Stimulated activated CD4-positive, alpha-beta T cell treated with anti-CD3 and anti-CD28 coated beads, Interleukin-1b, Interleukin-23, amount 100 ng/mL, for 24 hours (primary cell): ENCODE measurements at places on chromosomes 1 and 21.

GRCh38 chr1:30188999-30189398 is 534.4 kb downstream of the MATN1 start:
- DNase-seq: no peak

GRCh38 chr21:37547615-37548200 is 181.1 kb downstream of the DYRK1A start:
- DNase-seq: no peak

- DNase-seq: no peak
Measured at GRCh38 chr1:61519631-61520030, 205.3 kb downstream of the TM2D1 start.

- DNase-seq: no peak
Measured at GRCh38 chr1:238176441-238176840, 285.7 kb upstream of the ZP4 start.

DNA sequence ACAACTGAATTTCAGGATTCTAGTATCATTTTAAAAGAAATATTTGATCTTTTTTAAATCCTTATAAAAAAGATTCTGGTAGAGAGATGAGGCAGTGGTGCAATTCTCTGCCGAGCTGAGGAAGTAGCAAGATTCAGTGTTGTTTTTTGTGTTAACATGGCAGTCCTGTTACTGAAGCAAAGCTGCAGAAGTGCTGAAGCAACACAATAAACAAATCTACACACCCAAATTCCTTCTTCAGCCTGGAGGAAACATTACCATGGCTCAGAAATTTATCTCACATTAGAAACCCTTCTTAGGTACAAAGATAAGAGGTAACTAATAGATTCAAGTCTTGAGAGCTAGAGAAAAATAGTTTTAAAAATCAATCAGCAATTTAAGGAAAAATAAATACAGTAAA is 216.0 kb downstream of the DENND1B start:
- DNase-seq: no peak

DNA sequence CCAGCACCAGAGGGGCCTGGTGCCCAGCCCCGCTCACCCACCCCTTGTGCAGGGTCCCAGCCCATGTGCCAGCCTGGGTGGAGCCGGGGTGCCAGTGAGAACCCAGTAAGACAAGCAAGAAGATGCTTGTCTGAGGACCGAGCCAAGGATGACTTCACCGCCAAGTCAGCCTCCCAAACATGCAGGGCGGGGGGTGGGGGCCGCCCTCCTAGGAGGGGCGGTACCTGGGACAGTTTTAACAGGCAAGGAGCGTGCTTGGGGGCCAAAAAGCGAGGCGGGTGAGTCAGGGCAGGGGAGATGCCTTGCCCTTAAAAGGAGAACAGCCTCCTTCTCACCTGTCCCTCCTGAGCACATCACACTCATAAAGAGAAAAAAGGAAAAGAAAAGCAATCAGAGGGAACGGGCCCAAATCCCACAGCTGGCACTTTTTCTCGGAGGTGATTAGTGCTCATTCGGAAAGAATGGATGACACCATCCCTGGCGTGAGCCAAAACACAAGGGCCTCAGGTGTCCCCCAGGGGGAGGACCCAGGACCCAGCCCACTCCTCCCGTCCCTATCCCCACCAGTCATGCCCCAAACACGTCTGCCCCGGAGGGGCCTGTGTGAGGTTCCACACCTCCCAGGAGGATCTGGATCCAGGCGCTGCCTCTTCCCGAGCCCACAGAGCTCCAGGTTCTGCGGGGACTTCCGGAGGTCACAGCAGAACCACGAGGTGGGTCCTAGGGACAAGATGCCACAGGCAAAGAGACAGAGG is 77.6 kb upstream of the IFFO2 start:
- no peak for DNase-seq

- DNase-seq: no peak
Measured at GRCh38 chr1:163844459-163844858, 522.7 kb downstream of the NUF2 start.

DNA sequence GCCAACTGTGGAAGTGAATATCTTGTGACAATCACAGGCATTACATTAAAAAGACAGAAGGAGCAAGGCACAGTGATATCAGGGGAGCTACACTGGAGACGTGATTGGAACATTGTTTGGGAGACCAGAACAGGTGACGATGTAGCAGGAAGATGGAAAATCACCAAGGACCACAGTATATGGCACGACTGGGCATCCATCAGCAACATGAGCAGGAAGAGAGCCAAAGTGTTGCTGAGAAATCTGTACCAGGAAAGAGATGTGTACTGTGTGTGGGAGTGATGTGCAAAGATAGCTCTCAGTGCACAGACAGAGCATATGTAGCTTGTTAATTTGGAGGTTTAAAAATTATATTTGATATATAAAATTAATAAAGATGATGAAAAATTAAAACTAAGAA is 790.6 kb upstream of the ADGRL2 start:
- no peak for DNase-seq

DNA sequence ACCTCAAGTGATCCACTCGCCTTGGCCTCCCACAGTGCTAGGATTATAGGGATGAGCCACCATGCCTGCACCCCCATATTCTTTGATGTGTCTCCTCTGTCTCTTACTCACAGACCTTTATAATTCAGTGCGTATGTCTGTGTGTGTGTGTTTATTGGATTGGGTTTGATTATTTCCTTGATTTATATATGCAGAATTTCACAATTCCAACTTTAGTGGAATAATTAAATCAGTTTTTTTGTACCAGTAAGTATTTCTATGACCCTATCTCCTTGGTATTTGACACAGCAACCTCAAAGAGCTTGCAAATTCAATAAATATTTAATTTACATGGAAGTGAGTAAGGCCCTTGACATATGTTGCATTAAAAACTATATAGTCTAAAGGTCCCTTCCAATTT is 333.9 kb upstream of the ADAMTS5 start:
- no peak for DNase-seq

DNA sequence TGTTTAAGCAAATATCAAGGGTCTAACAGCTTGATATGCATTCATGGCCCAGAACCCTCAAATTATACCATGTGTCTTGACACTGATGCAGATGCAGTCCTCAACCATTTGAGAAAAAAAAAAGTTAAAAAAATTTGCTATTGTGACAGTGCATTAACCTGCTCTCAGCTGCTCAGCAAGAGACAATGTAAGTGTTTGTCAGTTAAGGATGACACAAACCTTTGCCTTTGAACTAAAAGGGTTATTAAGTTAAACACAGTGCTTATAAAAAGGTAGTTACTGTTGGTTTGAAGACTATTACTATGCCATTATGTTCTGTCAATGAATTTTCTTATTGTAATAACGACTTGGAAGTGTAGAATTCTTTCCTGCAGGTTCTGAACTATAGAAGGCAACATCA is 655.6 kb upstream of the NEGR1 start:
- no peak for DNase-seq

- no peak for DNase-seq
Measured at GRCh38 chr1:116036255-116036654, 59.9 kb downstream of the SLC22A15 start.

DNA sequence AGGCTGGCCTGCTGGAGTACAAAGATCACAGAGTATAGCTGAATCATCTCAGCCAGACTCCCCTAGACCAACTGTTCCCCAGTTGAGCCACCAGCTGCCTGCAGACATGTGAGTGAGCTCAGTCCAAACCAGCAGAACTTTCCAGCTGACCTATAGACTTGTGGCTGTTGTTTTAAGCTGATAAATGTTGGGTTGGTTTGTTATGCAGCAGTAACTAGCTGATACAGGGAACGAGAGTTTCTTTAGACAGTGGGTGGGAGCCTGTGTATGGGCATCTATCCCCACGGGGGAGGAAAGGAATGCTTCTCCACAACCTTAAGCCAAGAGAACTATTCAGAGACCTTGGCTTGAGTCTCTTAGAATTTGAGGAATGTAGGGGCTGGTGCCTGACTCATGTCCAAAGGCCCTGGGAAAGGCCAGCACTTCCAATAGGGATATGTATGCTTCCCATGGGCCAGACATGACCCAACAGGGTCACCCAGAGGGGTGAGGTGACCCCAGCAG is 30.1 kb downstream of the SLC1A7 start:
- DNase-seq: no peak

- no peak for DNase-seq
Measured at GRCh38 chr21:45064091-45064490, 10.3 kb upstream of the ADARB1 start.

DNA sequence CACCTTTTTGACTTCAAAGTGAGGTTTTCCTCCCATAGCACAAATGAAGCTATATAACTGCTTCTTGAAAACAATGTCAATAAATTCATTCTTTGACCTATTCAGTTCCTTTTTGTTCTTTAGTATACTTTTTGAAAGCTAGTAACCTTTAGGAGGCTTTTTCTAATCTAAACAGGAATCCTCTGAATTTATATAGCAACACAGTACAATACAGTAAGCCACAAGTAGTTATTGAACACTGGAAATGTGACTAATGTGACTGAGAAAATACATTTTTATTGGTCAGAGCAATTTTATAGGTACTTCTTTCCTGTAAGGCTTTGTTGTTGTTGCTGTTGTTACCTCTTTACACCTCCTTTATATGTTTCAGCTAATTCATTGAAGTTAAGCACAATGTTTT is 49.8 kb downstream of the ADGRL2 start:
- DNase-seq: no peak

GRCh38 chr1:212860713-212861581 is 2.9 kb downstream of the FLVCR1 start:
- DNase-seq: no peak

DNA sequence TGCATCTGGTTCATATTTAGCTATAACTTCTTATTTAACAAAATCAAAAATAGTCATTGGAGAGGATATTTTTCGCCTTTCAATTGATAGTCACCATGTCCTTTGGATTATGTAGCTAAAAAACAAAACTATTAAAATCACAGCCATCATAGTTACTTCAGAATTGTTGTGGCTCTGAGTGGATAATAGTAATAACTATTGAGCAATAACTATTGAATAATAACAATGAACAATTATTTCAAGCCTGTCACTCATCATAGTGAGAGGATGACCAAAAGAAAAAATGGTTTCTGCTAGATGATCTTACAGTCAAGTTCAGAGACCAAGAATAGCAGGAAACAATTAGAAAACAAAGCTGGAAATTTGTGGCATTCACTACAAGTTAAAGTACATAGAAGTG is 38.4 kb upstream of the AGL start:
- no peak for DNase-seq

GRCh38 chr1:53586765-53587164 is 127.6 kb downstream of the DMRTB1 start:
- DNase-seq: no peak

GRCh38 chr1:15246960-15247614 is at the start of gene FHAD1:
Gene FHAD1, plus strand, starts transcription at chr1:15247223. Its CDS starts 4,562 bp downstream, at chr1:15251785.
- no peak for DNase-seq

DNA sequence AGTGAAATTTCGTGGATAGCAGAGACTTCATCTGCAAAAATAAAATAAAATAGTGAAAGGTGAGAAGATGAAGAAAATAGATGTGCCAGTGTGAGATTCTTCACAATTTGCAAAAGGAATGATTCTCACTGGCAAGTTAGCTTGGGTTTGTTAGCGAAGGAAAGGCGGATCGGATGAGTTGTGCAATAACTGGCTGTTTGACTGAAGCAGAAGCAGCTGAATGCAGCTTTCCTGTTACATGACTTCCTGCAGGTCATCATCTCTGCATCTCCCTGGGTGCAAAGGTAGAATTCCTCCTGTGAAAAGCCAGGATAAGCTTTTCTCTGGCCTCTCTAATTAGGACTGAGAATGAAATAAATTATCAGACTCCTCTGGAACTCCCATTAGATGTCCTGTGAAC is 263.1 kb upstream of the CHRM3 start:
- DNase-seq: no peak

GRCh38 chr1:119046785-119047438 is 58.8 kb upstream of the TBX15 start:
- no peak for DNase-seq

GRCh38 chr21:44969066-44969670 is 29.3 kb downstream of the SLX9 start:
- DNase-seq: no peak

- no peak for DNase-seq
Measured at GRCh38 chr1:8159470-8160024, 133.4 kb upstream of the ERRFI1 start.

- DNase-seq: no peak
Measured at GRCh38 chr1:174149216-174149615, 10.1 kb upstream of the RABGAP1L start.

- no peak for DNase-seq
Measured at GRCh38 chr1:67556297-67556900, 126.2 kb upstream of the SERBP1 start.

GRCh38 chr1:37274486-37274885 is 199.9 kb upstream of the ZC3H12A start:
- DNase-seq: no peak

- DNase-seq: no peak
Measured at GRCh38 chr1:45381243-45381642, 41.0 kb upstream of the MUTYH start.

DNA sequence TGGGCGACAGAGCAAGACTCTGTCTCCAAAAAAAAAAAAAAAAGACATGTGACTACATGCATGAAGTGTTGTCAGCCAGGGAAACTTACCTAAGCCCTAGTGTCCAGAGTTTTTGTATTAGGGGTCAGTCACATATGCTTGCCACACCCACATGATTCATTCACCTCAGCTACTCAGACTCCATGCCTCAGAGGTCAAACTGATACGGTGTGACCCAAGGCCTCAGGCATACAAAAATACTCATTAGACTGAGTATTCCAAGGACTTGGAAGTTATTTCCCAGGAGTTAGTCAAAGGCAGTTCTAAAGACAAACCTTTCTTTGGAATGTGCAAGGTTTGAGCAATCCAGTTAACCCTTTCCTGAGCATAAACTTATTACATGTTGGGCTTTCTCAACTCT is 6.3 kb upstream of the TRIM33 start:
- DNase-seq: no peak

DNA sequence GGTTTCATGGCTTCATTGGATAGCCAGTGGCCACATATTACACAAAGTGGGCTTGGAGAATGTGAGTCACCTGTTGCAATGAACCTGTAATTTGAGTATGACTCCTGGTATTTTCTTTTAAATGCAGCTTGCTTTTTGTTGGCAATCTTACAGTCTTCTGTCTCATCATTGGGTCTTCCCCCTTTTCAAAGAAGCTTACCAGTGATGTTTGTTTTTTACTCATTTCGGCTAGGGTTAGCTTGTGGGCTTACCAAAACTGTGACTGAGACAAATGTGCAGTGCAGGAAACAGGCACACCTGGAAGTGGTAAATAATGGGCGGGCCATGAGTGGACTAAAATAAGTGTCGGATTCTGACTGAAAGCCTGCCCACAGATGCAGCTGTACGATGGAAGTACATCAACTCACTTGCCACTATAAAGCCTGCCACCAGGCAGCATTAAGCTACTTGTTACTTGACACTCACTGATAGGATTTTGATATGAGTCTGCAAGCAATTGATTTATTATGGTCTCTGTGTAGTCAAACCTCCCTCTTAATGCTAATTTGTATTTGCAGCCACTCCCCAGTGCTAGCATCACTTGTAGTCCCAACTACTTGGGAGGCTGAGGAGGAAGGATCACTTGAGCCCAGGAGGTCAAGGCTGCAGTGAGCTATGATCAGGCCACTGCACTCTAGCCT is 4.2 kb downstream of the HHAT start:
- no peak for DNase-seq

- no peak for DNase-seq
Measured at GRCh38 chr1:4024811-4025210, 124.7 kb upstream of the C1orf174 start.
